ENCODE measurements at places on chromosomes 1 and 21. TPM values are rescaled to one million over a fixed set of nuclear protein-coding genes. Genes with fewer than 3 reads are reported as not detected.

OLFML2B gene
- polyA plus RNA-seq = 2.1 TPM

APCS gene
- polyA plus RNA-seq = not detected

FAM72B gene
- not detected for polyA plus RNA-seq

BNIPL gene
- polyA plus RNA-seq = 0.10 TPM

LMOD1 gene
- 15.5 TPM for polyA plus RNA-seq

G0S2 gene
- 561 TPM for polyA plus RNA-seq

PKP1 gene
- 0.32 TPM for polyA plus RNA-seq

RIPPLY3 gene
- not detected for polyA plus RNA-seq

SPATA6 gene
- polyA plus RNA-seq = 1.2 TPM

CR1L gene
- not detected for polyA plus RNA-seq

TAF12 gene
- polyA plus RNA-seq = 51.6 TPM

DNA sequence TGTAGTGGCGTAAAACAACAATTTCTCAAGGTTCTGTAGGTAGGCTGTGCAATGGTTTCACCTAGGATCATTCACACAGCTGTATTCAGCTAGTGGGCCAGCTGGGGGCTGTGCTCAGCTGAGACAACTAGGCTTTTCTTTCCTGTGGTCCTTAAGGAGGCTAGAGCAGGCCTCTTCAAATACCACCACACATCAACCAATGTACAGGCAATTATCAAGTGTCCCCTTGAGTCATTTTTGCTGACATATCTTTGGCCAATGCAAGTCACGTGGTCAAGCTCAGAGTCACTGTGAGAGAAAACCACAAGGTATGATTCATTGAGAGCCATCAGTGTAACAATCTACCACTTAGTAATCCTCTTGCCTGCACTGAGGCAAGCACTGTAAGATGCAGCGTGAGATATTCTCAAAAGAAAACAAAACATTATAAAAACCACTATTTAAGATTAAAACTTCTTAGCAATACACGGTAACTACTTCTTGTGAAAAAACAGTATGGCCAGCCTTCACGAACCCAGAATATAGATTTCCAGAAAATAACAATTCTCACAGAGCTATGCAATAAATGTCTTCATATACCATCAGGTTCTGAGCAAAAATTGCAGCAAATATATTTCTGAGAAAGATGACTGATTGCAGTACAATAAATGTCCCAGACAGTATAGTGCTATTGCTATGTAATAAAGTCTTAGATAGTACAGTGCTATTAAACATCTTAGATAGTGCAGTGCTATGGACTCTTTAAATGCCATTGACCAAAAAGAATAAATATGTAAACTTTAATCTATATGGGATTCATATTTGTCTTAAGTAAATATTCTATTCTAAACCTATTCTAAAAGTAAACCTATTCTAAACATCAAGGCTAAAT, 55.3 kb downstream of the NME7 start:
- no peaks in the 10 kb centered on the region for H3K27me3 ChIP-seq
- no peaks in the 10 kb centered on the region for H3K36me3 ChIP-seq
- no peak overlapping the region for H3K4me3 ChIP-seq
- H3K4me1 ChIP-seq = no peaks in the 10 kb centered on the region
- no peak for DNase-seq

GRCh38 chr1:61561666-61562065, 163.3 kb downstream of the TM2D1 start:
- H3K4me1 ChIP-seq = no peaks in the 10 kb centered on the region
- no peaks in the 10 kb centered on the region for H3K36me3 ChIP-seq
- no peaks in the 10 kb centered on the region for H3K27me3 ChIP-seq
- H3K4me3 ChIP-seq = no peak overlapping the region
- DNase-seq = no peak
- no peak overlapping the region for H3K27ac ChIP-seq

- H3K4me3 ChIP-seq = no peak overlapping the region
- no peaks in the 10 kb centered on the region for H3K36me3 ChIP-seq
- no peaks in the 10 kb centered on the region for H3K4me1 ChIP-seq
- no peak for DNase-seq
Measured at GRCh38 chr21:45718413-45718812, 74.9 kb downstream of the PCBP3 start.

DNA sequence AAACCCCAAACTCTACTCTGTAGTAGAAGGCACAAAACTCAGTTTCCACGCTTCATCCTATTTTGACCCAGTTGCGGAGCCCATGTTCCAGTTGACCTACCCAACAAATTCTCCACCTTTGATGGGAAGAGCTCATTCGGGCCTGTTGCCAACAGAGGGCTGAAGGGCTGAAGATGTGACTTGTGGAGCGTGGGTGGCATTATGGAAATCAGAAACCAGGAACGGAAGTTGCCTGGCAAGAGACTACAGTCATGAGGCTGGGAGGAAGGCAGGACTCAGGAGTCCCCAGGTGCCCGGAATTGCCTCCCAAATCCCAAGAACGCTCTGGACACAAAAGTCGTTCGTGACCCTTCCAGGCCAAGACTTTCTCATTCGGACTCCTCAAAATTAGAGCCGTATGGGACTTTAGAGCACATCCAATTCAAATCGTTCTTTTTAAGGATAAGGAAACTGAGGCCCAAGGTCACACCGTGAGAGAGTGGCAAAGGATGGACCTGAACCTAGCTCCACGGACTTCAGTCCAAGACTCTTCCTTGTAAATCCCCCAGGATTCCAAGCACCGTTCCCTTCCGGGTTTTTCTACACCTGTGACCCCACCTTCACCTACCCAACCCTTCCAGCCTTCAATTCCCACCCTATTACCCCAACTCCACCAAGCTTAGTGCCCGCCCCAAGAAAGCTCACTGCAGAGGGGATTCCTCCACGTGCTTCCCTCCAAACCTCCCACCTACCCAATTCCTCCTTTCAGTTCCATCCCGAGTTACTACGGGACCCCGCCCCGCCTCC, 739 bp downstream of the SMG5 start:
- no peaks in the 10 kb centered on the region for H3K27me3 ChIP-seq
- peaks cover 9% of the 10 kb centered on the region for H3K36me3 ChIP-seq
- H3K27ac ChIP-seq = peak overlapping the region; percentile 92
- H3K4me3 ChIP-seq = peak overlapping the region; percentile 85
- H3K4me1 ChIP-seq = peaks cover 33% of the 10 kb centered on the region

DNA sequence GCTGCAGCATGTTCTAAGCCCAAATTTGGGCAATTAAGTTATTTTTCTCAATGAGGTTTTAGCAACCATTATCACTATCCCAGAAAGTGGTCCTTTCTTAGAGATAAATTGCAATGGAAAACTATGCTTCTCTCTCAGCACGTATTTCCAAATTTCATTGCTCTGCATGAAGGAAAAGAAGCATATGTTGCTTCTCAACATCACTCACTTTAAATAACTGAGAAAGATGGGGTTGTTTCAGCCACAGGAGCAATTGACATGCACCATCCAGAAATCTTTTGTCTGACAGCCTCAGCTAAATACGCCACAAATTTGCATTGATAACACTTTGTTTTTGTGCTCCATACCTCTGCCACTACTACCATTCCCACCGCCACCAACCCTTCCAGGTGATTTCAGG, 157.6 kb upstream of the PKN2 start:
- H3K27me3 ChIP-seq = no peaks in the 10 kb centered on the region
- H3K4me1 ChIP-seq = no peaks in the 10 kb centered on the region
- no peak overlapping the region for H3K4me3 ChIP-seq
- no peaks in the 10 kb centered on the region for H3K36me3 ChIP-seq

GRCh38 chr1:154220970-154221277, 169 bp downstream of the UBAP2L start:
- peak overlapping the region; percentile 96 for H3K4me3 ChIP-seq
- peak overlapping the region; percentile 99 for H3K27ac ChIP-seq
- peaks cover 54% of the 10 kb centered on the region for H3K4me1 ChIP-seq
- no peaks in the 10 kb centered on the region for H3K27me3 ChIP-seq
- DNase-seq = no peak
- H3K36me3 ChIP-seq = peaks cover 45% of the 10 kb centered on the region

DNA sequence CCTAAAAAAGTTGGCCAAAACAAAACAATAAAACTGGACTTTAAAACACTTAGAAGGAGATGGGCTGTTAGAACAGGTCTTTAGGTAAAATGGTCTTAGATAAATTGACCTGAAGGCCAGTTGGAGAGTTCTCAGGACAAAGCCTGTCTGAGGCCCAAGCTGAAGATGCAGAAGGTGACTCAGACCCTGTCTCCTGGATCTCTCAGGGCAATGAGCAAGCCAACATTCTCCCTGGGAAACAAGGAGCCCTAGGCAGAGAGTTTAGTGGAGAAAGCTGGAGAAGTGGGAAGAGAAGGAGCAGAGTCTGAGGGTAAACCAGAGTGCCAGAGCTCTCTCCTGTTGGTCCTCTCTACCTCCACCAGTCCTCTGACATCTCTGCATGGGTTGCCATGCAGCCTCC, 70.1 kb downstream of the FCRL5 start:
- no peak overlapping the region for H3K4me3 ChIP-seq
- DNase-seq = no peak
- H3K4me1 ChIP-seq = no peaks in the 10 kb centered on the region
- H3K27me3 ChIP-seq = no peaks in the 10 kb centered on the region

DNA sequence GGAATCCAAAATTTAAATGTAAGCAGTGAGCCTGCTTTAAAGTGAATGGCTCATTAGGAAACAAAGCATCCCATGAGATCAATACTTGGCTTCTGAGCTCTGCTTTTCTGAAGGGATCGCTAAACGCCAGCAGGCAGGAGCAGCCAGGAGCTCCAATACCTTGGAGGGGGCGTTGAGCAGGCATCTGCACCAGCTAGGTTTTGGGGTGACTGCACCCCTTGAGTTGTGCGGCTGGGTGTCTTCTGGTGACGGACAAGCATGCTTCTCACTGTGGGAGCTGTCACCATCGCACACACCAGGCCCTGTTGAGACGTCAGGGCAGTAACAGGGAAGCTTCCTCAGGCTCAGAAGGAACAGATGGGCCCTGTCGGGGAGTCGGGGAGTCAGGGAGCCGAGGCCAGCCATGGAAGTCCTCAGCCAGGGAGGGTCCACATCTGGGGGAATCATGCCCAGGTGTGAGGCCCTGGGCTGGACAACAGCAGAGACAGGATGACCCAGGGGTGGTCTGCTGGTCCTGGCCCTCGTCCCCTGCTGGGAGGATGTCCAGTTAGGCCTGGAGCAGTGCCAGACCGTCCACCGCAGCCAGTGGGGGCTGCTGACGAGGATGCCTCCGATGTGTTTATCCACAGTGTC, 57.9 kb upstream of the ADARB1 start:
- DNase-seq = peak; percentile 40
- H3K4me1 ChIP-seq = peaks cover 15% of the 10 kb centered on the region
- no peaks in the 10 kb centered on the region for H3K36me3 ChIP-seq
- H3K27me3 ChIP-seq = no peaks in the 10 kb centered on the region
- no peak overlapping the region for H3K27ac ChIP-seq

- no peak for DNase-seq
- H3K4me3 ChIP-seq = no peak overlapping the region
- H3K4me1 ChIP-seq = peaks cover 80% of the 10 kb centered on the region
- H3K36me3 ChIP-seq = peaks cover 14% of the 10 kb centered on the region
Measured at GRCh38 chr1:230205719-230206198, 138.7 kb downstream of the GALNT2 start.

- H3K36me3 ChIP-seq = no peaks in the 10 kb centered on the region
- H3K27me3 ChIP-seq = no peaks in the 10 kb centered on the region
- no peak overlapping the region for H3K4me3 ChIP-seq
- DNase-seq = no peak
Measured at GRCh38 chr1:219490566-219490965, 122.3 kb downstream of the ZC3H11B start.

DNA sequence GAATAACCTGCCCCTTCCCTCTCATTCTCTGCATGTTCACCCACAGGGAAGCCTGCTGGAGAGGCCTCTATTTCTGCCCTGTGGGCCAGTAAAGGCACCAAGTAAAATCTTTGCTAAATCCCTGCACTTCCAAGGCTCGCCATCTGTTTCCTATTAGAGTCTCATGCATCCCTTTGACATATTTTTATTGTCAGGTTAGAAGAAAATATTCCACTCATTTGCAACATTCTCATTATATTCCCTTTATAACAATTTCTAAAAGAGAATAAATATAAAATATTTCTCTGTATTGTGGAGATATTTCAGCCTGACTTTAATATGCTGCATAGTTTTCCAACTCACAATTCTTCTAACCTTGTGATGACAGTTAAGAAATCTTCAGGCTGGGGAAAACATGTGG, 340.4 kb upstream of the VAMP3 start:
- peak; percentile 4 for DNase-seq
- H3K27ac ChIP-seq = no peak overlapping the region
- no peaks in the 10 kb centered on the region for H3K36me3 ChIP-seq

DNA sequence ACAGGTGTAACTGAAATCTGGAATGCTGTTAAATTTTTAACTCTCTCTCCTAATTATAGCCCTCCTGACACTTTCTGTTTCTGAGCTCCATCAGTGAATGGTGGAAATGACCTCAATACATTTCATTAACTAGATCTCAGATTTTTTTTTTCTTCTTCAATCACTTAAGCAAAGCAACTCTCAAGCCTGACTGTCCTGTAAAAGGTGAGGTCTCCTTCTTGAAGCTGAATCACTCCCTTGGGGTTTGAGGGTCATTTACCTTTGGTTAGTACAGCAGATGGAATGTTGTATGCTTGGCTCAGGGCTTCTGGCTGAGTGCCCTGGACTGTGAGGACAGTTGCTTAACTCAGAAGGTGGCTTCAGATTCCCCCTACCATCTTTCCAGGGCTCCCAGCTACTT, 518.7 kb downstream of the PTPRC start:
- DNase-seq = no peak
- H3K4me1 ChIP-seq = no peaks in the 10 kb centered on the region
- no peak overlapping the region for H3K27ac ChIP-seq
- H3K27me3 ChIP-seq = no peaks in the 10 kb centered on the region
- H3K36me3 ChIP-seq = no peaks in the 10 kb centered on the region

DNA sequence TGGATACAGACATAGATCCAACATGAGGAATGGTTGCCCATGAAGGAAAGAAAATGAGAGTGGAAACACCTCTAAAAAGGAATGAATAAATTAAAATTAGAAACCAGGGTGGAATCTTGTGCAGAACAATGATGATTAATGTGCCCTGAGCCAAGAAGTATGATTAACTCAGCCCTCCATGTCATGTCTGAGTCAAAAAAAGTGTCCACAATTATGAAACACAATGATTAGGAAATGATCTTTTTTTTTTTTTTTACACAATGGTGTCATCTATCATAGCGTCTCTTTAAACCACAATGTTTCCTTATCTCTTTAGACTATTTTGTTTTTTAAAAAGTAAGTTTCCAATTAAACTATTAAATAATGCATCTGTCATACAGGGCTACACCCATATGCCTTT, 78.9 kb upstream of the RAB4A start:
- H3K36me3 ChIP-seq = no peaks in the 10 kb centered on the region
- H3K4me1 ChIP-seq = no peaks in the 10 kb centered on the region
- no peak overlapping the region for H3K27ac ChIP-seq
- H3K27me3 ChIP-seq = no peaks in the 10 kb centered on the region
- no peak for DNase-seq
- no peak overlapping the region for H3K4me3 ChIP-seq

- no peak for DNase-seq
- H3K4me3 ChIP-seq = no peak overlapping the region
- no peaks in the 10 kb centered on the region for H3K36me3 ChIP-seq
- peaks cover 3% of the 10 kb centered on the region for H3K27me3 ChIP-seq
- H3K4me1 ChIP-seq = no peaks in the 10 kb centered on the region
Measured at GRCh38 chr1:119659628-119660027, 11.6 kb upstream of the ZNF697 start.

Data from psoas muscle (tissue), 8 donors.